ENCODE measurements at places on chromosomes 1 and 21. TPM values are rescaled to one million over a fixed set of nuclear protein-coding genes. Genes with fewer than 3 reads are reported as not detected.

- no peak for DNase-seq
These were observed 10.5 kb downstream of the SPATA46 start for GRCh38 chr1:162366149-162366548.

OR2T11 gene
- total RNA-seq = not detected

LAMTOR5 gene
- total RNA-seq = 166 TPM

MNDA gene
- total RNA-seq = not detected

- no peak for DNase-seq
These were observed 36.4 kb downstream of the HS2ST1 start for GRCh38 chr1:86950712-86951419.

CLDN17 gene
- total RNA-seq = not detected

FAM167B gene
- 5.8 TPM for total RNA-seq

ALX3 gene
- total RNA-seq = not detected

GRCh38 chr1:46544561-46545240 is 6.7 kb downstream of the KNCN start:
- no peak for DNase-seq

DNA sequence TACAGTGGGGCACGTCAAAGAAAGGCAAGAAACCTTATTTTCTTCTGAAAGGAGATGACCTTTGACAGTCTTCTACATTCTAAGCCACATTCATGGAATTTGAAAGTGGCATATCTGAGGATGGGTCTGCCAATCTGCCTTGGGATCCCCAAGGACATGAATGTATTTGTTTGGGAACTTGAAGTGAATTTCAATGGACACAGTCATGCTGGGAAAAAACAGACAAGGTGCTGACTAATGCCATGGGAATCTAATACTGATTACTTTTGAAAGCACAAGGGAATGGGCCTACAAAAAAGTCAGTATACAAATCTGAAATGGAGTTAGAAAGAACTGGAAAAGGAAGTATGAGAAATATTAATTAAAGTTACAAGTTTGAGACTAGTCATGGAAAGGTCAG is 128.8 kb downstream of the KCNJ6 start:
- DNase-seq = peak; percentile 84

DNA sequence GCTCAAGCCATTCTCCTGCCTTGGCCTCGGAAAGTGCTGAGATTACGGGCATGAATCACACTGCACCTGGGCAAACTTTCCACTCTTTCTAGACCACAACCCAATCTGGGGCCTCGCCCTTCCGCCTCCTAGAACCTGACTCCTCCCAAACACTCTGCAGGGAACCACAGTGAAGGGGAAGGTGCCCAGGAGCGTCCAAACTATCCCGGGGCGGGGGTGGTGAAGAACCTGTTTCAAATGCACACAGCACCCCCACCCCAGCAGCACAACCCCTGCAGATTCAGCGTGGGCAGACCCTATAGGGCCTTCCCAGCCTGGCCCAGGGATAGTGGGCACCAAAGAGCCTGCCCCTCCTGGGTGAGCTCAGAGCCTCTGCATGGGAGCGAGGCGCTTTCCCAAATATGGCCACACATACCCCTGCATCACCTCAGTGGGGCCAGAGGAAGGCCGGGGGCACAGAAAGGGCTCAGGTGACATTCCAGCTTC is 86.9 kb downstream of the STUM start:
- no peak for DNase-seq

DNA sequence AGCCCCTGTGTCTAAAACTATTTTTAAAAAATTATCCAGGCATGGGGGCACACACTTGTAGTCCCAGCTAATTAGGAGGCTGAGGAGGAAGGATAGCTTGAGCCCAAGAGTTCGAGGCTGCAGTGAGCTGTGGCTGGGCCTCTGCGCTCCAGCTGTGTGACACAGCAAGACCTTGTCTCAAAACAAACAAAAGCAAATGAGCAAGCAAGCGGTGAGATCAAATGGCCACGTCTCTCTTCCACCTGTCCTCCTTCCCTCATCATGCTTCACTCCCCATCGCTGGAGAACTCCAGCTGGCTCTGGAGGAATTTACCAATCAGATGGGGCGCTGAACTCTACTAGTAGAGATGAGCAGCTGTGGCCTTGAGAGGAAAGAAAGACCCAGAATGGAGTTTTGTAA is 14.0 kb upstream of the REN start:
- no peak for DNase-seq

DNA sequence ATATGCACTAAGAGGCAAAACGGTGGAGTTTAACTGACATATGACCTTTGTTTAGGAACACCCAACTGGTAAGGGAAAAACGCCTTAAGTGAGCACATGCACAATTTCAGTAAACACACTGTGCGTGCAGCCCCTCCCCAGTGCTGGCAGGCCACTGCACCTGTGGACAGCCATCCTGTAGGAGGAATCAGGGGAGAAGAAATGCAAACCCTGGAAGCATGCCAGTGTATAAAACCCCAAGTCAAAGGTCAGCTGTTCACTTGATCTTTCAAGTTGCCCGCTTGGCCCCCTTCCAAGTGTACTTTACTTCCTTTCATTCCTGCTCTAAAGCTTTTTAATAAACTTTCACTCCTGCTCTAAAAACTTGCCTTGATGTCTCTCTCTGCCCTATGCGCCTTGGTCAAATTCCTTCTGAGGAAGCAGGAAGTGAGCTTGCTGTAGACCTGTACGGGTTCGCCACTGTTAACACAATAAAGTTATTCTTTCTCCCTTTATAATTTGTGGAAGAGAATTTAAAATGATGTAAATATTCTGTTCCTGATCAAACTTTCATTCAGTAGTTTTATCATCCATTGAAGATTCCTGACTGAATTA is 31.8 kb downstream of the USP25 start:
- no peak for DNase-seq

DNA sequence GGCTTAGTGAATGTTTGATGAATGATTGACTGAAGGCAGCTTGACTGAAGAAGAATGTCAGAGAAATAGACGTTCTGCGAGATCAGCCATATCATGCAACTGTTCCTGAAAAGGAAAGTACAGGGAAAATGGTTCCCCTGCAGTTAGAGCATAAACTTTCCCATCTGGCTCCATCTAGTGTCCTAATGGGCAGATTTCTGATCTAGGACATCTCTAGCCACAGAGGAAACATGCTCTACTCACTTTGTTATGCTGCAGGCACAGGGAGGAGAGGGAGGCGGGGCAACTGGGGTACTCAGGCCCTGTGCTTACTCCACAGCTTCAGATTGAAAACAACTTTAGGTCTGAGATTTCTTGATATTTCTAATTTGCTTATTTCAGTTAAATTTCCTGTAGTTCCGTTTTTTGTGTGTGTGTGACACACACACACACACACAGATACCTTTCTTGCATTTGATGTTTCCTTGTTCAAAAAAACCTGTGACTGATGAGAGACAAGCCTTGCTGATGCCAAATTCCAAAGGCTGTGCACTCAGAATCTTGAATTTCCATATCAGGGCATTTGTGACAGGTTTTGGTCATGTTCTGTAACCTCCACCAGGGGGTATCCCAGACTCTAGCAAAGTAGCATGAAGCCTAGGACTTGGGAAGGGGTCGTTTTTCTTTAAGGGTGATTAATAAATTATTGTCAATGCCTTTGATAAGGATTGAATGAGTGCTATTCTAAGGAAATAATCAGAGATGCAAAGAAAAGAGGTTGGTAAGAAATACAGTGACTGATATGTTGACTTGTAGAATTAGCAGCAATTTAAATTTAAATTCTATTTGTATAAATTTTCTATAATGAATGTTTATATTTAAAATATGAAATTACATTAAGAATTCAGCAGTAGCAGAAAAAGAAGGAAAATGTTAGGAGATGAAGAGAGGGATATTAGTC is 139.7 kb upstream of the BEND5 start:
- DNase-seq = peak; percentile 49

CACNA1S gene
- not detected for total RNA-seq

FBLIM1 gene
- 31.2 TPM for total RNA-seq

DNA sequence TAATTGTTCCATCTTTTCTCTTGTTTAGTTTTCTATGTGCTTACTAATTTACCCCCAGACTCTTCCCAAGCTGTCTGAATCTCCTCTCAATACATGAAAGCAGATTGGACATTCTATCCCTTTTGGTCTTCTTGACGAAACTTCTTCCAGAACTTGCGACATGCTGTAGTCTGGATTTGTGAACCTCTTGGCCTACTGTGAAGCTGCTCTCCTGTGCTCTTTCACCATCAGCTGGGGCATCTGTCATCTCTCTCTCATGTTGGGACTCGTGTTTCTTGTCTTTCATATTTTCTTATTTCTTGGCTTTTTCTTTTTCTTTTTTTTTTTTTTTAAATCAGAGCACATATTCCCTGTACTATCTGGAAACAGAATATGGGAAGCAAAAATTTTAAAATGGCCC is 6.8 kb downstream of the CPT2 start:
- DNase-seq = no peak

XKR8 gene
- total RNA-seq = 0.96 TPM

DNA sequence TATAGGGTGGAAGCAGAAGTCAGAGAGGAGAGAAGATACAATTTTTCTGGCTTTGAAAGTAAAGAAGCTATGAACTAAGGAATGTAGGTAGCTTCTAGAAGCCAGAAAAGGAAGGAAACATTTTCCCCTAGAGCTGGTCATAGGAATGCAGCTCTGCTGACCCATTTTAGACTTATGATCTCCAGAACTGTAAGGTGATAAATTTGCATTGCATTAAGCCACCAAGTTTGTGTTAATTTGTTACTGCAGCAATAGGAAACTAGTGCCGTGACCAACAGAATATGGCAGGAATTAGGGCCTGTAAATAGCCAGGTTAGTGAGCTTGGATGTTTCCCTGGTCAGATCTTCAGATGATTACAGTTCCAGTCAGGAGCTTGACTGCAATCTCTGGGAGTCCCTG is 244.3 kb upstream of the C1orf105 start:
- DNase-seq = no peak

Measured in A172 (cell line).